ENCODE measurements at places on chromosomes 1 and 21.

DNA sequence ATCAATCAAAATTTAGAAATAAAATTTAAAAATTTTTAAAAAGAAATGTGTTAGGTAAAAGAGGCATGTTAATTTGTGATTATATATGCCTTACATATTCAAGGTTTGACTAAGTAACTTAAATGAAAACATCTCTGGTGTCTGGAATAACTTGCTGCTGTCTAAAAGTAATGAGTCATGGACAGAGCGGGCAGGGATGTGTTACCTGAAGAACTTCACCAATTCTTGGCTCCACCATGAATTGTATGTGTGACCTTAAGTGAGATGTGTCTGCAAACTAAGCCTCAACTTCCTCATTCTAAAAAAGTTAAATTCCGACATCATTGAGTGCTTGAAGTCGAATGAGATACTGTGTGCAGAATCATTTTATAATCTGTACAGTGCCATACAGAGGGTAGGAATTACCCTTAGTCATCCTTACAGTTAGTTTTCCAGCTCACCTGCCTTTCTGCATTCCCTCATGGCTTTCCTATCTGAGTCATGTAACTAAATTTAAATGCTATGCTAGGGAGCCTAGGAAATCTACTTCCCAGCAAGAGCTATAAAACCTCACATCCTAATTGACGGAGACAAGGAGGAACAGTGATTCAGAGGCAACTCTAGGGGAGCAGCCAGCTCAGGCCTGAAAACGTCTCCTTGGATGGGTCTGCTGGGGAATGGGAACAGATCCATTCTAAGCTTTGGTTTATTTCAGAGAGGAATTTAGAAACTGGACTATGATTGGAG, 100.7 kb upstream of the TSPAN2 start:
- no peak for ATAC-seq

GRCh38 chr1:69777971-69778370, 210.2 kb downstream of the LRRC7 start:
- ATAC-seq = no peak

DNA sequence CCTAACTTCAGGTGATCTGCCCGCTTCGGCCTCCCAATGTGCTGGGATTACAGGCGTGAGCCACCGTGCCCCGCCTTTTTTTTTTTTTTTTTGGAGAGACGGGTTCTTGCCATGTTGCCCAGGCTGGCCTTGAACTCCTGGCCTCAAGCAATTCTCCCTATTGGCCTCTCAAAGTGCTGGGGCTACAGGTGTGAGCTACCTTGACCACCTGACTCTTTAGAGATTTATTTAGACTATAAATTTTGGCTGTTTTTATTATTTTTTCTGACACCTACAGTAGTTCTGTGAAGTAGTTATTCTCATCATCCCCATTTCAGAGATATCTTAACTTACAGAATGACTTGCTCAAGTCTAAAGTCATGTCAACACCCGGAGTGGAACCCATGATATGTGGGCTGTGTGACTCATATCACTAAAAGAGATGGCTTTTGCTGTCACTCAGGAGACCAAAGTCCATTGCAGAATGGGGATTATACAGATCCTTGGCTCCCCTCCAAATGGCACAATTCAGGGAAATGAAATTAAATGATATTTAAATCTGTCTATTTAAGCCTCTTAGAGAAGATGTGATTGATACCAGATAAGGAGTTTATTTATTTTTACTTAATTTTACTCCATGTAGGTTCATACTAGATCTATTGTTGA, 93.2 kb downstream of the CTH start:
- ATAC-seq = peak; percentile 35

DNA sequence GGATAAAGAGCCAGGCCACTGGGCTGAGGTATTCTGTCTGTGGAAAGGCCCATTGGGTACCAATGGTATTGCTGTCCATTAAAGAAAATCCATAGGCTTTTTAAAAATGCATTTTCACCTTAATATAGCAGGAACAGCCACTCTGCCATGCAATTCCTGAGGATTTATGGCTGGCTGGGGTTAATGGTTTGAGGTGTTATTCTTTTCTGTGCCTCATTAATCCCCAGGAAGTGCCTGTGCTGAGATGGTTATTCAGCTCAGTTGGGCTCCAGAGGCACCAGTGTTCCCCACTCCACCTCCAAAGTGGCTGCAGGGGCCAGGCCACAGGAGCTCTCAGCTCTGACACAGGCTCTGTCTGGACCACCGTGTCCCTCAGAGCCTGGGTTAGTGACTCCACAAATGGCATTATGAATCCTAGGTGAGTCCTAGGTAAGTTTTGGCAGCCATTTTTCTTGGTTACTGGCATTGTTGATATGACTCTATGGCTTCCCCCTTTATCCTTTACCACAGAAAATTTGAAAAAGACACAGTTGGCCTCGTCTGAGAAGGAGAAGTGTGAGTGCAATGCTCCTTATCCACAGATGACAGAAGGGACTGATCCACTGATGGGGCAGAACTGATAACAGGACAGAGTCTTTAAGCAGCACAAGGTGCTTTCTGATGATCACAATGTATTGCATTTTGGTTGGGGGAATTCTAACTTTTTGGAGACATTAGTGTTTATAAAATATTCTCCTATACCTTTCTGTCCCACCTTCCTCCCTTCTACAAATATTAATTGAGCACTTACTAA, 2.2 kb upstream of the PAPPA2 start:
- ATAC-seq = no peak

- ATAC-seq = no peak
Measured at GRCh38 chr1:220817907-220818306, 31.2 kb downstream of the MTARC1 start.

DNA sequence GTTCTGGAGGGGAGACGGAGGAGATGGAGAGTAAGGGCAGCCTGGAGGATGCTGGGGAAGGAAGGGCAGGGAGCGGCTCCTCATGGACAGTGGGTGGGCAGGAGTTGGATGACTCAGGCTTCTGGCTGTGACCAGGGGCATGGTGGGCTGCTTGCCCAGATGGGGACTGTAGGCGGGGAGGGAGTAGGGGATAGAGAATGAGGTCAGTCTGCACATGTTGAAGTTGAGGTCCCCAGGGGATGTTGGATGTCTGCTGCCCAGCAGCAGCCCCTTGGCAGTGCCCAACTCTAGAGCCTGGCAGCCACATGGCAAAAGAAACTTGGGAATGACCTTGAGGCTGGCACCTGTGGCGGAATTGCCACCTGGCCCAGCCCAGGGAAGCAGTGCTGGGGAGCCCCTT, 6.4 kb downstream of the SELENON start:
- ATAC-seq = no peak

GRCh38 chr1:244678697-244679096, 25.8 kb downstream of the DESI2 start:
- no peak for ATAC-seq

GRCh38 chr21:31930001-31930400, 57.2 kb downstream of the HUNK start:
- ATAC-seq = no peak

DNA sequence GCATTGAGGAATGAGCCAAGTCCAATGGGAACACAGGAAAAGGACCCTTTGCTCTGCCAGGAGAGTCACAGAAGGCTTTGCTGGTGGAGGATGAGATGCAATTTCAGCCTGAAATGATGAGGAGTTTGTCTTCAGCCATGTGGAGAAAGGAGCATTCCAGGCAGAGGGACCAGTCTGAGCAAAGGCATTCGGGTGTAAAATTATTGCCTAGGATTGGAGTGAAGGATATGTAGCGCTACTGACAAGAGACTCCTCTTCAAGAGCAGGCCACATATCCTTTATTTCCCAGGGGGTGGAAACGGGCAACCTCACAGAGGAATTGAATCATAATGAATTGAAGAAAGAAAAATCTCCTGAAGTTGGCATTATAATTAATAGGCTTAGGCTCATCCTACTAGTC, 1.1 kb upstream of the CSF1 start:
- no peak for ATAC-seq

- ATAC-seq = peak; percentile 68
Measured at GRCh38 chr1:30908696-30909364, at the start of gene SDC3. TSS of gene SDC3 (minus strand) at chr1:30908758. CDS start at chr1:30908586, 172 bp downstream.

- ATAC-seq = no peak
Measured at GRCh38 chr1:109821831-109822745, 58.4 kb upstream of the EPS8L3 start.

DNA sequence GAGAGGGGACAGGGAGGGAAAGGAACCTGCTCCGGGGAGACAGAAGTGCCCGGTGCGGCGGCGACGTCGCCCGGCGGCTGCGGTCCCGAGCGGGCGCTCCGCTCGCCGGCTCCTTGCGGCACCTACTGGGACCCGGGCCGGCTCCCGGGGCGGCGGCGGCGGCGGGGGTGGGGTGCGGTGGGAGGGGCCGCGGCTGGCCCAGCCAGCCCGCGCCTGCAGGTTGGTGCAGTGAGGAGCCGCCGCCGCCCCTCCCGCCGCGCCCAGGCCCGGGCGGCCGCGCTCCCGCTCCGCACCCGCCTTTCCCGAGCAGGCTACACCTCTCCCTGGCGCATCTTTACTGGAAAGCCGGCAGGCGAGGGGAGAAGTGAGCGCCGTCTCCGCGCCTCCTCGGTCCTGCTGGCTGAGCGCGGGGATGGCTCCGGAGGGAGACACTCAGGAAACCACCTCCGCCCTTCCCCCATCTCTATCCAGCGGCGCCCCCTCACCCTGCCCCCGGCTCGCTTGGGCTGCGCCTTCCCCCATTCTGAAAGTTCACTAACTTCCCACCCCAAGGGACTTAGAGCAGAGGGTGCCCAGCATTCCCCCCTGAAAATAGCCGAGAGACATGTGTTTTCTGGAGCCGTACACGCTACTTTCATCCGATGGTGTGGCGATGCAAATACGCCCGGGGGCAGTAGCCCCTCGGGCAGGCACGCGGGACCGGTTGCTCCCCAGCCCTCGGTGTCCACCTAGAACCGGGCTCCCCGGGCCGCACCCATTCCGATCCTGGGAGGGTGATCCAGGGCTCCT, at the start of gene PLD5:
Gene PLD5, minus strand, starts transcription at position 127 of the 789 bp plus-strand sequence.
- ATAC-seq = no peak

- ATAC-seq = no peak
Measured at GRCh38 chr1:218742467-218743262, 397.5 kb downstream of the TGFB2 start.

DNA sequence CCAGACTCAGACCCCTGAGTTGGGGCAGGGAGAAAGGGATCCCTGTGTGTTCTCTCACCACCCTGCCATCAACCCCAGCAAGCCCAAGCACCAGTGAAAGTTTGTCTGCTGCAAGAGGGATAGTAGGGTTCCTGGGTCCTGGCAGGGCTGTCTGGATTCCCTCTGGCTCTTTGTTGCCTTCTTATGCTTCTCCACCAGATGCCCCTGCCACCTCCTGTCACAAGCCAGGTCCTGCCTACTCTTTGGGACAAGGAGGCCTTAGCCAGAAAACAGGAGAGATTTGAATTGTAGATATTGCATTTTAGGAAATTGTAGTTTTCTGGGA, 21.7 kb downstream of the UBE2T start:
- ATAC-seq = no peak

GRCh38 chr1:26788515-26788785, 700 bp downstream of the PIGV start:
- ATAC-seq = no peak

DNA sequence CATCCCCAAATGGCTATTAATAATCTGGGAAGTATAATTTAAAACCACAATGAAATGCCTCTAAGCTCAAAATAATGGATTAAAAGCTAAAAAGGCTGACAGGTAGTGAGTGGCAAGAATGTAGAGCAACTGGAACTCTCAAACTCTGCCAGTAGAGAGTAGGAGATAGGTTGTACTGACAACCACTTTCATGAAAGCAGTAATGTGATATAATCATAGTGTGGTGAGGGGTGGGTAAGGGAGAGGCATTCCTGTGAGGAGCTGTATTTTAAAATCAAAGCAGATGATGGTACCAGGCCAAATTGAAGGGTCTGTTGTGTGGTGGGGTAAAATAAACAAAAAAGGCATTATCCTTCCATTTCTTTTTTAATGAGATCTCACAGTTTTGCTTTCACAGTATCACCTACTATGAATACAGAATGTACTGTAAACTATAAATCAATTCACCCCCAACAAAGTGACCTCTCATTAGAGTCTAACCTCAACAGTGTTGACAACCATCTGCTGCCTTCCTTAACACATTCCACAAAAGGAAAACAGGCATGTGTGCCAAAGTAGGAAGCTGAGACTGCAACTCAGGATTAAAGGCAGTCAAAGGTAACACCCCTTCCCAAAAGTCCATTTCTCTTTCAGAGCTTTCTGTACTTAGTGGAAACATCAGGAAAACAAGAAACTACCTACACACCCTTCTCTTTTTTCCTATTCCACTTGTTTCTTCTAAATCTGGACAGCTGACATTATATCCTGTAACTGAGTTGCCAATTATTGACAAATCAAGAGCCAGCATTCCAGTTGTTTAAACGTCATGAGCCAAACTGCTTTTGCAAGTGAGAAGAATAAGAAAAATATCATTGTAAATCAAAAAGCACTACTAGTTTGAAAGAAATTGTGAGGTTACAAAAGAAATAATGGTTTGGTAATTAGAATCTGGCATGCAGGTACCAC, 130.8 kb downstream of the FAF1 start:
- ATAC-seq = no peak

- ATAC-seq = no peak
Measured at GRCh38 chr21:33872881-33873515, 42.6 kb downstream of the ATP5PO start.

GRCh38 chr1:24556414-24556795, 518 bp downstream of the NCMAP start:
- no peak for ATAC-seq

DNA sequence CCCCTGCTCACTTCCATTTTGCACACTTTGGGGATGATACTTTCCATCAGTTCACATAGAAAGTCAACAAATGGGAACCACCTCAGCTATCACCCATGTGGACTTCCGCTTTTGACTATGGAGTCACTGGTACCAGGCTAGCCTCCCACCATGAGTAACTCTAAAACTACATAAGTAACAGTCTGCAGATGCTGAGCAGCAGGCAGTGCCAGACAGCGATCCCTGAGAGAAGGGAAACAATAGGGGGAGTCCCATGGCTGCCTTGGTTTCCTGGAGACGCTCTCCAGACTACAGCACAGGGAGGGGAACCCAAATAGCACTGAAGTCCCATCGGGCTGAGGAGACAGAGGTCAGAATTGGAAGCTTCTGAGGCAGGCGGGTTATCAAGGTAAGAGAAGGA, 2.8 kb upstream of the TFF2 start:
- no peak for ATAC-seq

- no peak for ATAC-seq
Measured at GRCh38 chr1:3381901-3382300, 72.6 kb upstream of the ARHGEF16 start.

DNA sequence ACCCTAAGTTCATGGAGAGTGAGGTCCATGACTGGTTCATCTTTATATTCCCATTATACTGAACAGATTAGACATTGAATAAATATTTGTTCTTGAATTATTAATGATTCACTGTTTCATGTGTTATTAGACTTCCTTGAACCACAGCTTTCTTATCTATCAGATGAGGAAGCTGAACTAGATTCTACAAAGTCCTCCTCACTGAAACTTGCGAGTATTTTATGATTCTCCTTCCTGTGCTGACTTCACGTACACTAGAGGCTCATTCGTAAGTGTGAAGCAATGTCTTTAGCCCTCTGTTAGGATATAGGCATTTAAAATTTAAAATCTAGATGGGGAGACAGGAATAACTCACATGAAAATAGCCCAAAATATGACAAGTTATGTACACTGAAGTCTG, 95.6 kb upstream of the IRF2BP2 start:
- no peak for ATAC-seq
